ENCODE measurements at places on chromosomes 3 and 15. TPM values are rescaled to one million over a fixed set of nuclear protein-coding genes. Genes with fewer than 3 reads are reported as not detected.

The FOXB1 gene
- polyA plus RNA-seq: not detected

The LYSMD4 gene
- 7.7 TPM for polyA plus RNA-seq

The SLC9A9 gene
- 1.4 TPM for polyA plus RNA-seq

The UBE2E1 gene
- polyA plus RNA-seq: 88.1 TPM

The SLC22A13 gene
- polyA plus RNA-seq: not detected

The EPHA6 gene
- not detected for polyA plus RNA-seq

The LRTM1 gene
- polyA plus RNA-seq: not detected

The HGD gene
- not detected for polyA plus RNA-seq

The CHRNA3 gene
- polyA plus RNA-seq: not detected

Data from foreskin keratinocyte (primary cell).